CD4-positive, alpha-beta T cell treated with Interferon alpha-2 for 1 hour (primary cell): ENCODE measurements at places on chromosomes 6 and 20.

- no peak for DNase-seq
Measured at GRCh38 chr6:154478021-154478700, 32.3 kb downstream of the CNKSR3 start.

GRCh38 chr6:103409475-103409874 lies 1450.2 kb downstream of the HACE1 start:
- DNase-seq, result no peak

GRCh38 chr6:118146584-118146983 lies 239.5 kb downstream of the SLC35F1 start:
- DNase-seq, result no peak

DNA sequence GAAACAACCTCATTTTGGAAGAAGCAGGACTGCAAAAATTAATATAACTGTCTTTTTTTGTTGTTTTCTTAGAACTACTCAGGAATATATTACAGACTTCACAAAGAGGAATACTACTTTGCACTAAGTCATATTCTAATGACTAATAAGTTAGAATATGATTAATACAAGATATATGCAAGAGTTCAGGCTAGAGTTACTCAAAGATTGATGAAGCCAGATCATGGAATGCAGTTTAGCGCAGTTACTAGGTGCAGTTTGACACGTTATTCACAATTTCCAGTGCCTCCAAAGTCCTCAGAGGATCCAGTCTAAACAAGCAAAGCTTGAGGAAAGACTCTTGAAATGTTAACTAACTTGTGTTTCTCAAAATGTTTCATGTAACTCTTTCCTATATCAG lies 1.2 kb upstream of the MYCT1 start:
- DNase-seq, result no peak

- DNase-seq, result no peak
Measured at GRCh38 chr6:75126518-75126917, 79.3 kb downstream of the COL12A1 start.

DNA sequence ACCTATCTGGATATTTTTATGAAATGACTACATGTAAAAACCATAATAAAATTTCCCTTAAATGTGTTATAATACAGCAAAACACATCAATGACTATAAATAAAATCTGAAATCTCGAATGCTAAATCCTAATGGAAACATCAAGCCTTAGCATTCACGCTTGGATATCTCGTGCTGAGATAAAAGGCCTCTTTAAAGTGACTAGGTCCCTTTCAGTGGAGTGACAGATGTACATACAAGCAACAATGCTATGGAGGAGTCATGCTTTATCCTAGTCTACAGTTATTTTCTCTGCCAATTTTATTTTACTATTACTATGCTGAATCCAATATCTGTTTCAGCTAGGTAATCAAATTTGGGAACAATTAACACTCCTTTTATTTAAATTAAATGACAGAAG lies 72.4 kb downstream of the MAP3K7 start:
- no peak for DNase-seq

DNA sequence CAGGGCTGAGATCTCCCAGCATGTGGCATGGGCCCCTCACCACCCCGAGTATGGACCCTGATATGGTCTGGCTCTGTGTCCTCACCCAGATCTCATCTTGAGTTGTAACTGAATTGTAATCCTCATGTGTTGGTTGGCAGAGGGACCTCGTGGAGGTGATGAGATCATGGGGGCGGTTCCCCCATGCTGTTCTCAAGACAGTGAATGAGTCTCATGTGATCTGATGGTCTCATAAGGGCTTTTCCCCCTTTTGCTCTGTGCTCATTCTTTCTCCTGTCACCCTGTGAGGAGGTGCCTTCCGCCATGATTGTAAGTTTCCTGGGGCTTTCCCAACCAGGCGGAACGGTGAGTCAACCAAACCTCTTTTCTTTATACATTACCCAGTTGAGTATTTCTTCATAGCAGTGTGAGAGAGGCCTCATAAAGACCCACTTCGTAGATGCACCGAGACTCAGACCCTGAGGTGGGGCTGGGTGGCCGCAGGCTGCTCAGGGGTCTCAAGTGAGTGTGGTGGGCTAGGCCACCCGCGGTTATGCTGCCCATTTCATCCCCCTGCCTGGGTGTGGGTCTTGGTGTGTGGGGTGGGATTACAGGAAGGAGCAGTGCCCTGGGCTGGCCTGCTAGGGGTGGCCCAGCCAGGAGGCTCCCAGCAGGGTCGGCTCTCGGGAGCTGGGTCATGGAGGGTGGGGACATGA lies 26.2 kb upstream of the GATA5 start:
- DNase-seq, result peak; percentile 54

- DNase-seq, result no peak
Measured at GRCh38 chr6:24721461-24722215, 2.7 kb upstream of the C6orf62 start.

GRCh38 chr20:49704932-49705336 lies 8.7 kb downstream of the B4GALT5 start:
- DNase-seq, result no peak

- no peak for DNase-seq
Measured at GRCh38 chr20:39800548-39800947, 838.4 kb downstream of the DHX35 start.

GRCh38 chr20:11001764-11002540 lies 328.2 kb upstream of the JAG1 start:
- DNase-seq, result no peak

DNA sequence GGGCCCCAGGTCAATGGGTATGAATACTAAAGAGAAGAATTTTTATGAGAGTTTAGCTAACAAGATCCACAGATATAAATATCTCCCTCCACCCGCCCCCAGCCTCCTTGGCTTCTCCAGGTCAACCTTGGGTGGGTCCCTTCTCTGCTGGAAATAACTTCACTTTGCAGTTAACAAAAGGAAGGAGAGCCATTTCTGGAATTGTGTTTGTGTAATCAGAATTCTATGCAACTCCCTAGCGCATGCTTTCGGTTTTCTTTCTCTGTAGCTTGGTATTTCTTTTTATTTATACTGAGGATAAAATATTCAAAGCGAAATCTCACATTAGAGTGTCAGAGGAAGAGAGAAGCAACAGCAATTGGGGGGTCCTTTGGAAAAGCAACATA lies 27.1 kb downstream of the RIPOR2 start:
- no peak for DNase-seq

DNA sequence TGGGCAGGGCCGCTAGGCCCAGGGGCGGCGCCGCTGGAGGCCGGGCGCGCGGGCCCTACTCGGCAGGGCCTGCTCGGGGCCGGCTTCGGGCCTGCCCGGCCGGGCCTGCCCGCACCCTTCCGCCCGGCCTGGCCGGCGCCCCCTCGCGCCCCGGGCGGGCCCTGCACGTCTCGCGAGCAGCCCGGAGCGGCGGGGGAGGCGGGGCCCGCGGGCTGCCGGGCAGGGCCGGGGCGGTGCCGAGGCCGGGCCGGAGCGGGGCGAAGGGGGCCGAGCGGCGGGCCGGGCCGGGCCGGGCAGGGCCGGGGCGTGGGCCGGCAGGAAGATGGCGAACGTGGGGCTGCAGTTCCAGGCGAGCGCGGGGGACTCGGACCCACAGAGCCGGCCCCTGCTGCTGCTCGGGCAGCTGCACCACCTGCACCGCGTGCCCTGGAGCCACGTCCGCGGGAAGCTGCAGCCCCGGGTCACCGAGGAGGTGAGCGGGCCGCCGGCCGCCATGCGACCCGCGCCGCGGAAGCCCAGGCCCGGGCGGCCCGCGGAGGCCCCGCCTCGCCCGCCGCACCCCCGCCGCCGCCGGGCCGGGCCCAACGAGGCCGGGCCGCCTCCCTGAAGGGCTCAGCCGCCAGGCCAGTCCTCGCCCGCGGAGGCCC lies at the start of gene NPEPL1:
TSS of gene NPEPL1 (plus strand) at position 222 of the 647 bp plus-strand sequence. CDS start at position 323, 101 bp downstream.
- peak; percentile 59 for DNase-seq

- no peak for DNase-seq
Measured at GRCh38 chr6:114068116-114068515, 97.2 kb upstream of the HDAC2 start.

- DNase-seq, result no peak
Measured at GRCh38 chr6:107246972-107247615, 131.8 kb upstream of the BEND3 start.

GRCh38 chr20:59632541-59633113 lies 28.3 kb downstream of the PHACTR3 start:
- DNase-seq, result no peak

DNA sequence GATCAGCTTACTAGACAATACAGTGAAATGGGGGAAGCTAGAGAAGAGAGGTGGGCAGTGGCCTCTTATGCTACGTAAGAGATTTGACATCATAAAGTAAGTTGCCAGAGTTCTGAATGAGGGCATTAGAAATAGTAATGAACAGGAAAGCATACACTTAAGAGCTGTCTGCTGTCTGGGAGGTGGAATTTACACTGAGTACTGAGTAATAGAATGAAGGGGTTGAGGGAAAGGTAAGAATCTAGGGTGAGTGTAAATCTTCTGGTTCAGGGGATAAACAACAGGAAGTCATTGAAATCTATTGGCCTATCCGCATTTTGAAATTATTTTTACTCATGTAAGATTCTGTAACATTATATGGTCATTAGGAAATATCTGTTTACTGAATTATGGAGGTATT lies 35.8 kb downstream of the HLA-DMB start:
- DNase-seq, result no peak

DNA sequence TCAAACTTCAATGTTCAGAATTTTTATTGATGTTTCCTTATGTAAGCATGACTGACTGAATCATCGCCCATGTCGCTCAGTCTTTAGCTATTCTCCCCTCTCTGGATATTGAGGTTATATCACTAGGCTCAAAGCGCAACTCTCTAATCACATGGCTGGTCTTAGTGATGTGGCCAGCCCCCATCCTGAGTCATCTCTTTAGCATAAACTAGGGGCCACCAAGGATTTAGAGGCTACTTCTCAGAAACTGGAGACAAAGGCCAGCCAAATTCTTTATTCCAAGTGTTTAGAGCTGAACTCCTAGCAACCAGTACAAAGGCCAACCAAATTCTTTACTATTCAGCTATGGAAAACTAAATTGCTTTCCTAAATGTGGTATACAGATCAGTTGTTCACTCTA lies 61.4 kb downstream of the FAM135A start:
- no peak for DNase-seq

DNA sequence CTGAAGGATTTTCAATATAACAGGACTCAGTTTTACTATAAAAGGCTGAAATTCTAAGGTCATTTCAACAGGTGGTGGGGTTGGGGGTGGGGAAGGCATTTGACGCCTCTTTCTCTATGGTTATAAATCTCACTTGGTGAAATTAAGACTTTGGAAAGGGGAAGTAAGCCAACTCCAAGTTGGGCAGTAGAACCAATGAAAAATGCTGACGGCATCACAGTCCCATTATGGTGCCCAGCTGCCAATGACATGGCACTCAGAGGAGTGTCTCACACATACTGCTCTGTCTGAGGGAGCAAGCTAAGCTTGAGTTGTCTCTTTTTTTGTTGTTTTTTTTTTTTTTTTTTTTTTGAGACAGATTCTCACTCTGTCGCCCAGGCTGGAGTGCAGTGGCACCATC lies 4.7 kb downstream of the SLC16A10 start:
- DNase-seq, result no peak

- DNase-seq, result no peak
Measured at GRCh38 chr20:44800391-44801046, 9.8 kb downstream of the RIMS4 start.

- DNase-seq, result no peak
Measured at GRCh38 chr6:14966096-14966905, 279.6 kb upstream of the JARID2 start.

DNA sequence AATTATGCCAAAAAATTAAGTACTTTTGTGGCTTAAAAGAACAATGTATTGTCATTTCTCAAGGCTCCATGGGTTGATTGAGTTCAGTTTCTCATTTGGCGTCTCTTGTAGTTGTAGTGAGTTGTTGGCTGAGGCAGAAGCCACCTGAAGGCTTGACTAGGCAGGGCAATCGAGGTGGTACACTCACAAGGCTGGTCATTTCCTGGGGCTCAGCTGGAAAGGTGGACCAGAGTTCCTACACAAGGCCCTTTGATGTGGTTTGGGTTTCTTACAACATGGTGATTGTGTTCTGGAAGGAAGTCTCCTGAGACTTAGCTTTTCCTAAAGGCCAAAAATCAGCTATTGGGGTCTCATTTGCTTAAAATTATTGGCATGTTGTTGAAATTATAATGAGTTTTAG lies 22.6 kb downstream of the MAS1 start:
- no peak for DNase-seq

GRCh38 chr6:47455533-47456209 lies 21.9 kb upstream of the CD2AP start:
- DNase-seq, result no peak

GRCh38 chr6:81727876-81728517 lies 24.5 kb downstream of the TENT5A start:
- no peak for DNase-seq

DNA sequence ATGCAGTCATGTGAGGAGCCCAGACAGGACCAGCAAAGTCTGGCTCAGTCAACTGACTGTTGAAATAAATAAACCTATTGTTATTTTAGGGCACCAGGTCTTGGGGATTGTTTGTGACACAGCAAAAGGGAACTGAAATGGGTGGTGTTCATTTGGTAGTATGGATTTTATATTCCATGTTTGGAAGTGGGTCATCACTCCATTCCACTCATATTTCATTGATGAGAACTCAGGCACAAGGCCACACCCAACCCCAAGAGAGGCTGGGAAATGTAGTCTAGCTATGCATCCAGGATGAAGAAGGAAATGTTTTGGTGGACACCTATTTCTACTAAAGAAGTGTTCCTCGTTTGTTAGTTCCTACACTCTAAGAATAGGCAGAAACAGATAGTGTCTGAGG lies 64.9 kb upstream of the BTBD3 start:
- no peak for DNase-seq

GRCh38 chr6:7112741-7113313 lies 5.1 kb downstream of the RREB1 start:
- peak; percentile 52 for DNase-seq
